ENCODE measurements at places on chromosomes 12 and 14. TPM values are rescaled to one million over a fixed set of nuclear protein-coding genes. Genes with fewer than 3 reads are reported as not detected.

- no peak for DNase-seq
Observed at GRCh38 chr14:32370714-32371113, 41.6 kb downstream of the AKAP6 start.

GRCh38 chr12:122927756-122928403 lies 32.0 kb upstream of the VPS37B start:
- no peak for DNase-seq

- no peak for DNase-seq
Observed at GRCh38 chr12:55732288-55732687, 3.5 kb upstream of the CD63 start.

DNA sequence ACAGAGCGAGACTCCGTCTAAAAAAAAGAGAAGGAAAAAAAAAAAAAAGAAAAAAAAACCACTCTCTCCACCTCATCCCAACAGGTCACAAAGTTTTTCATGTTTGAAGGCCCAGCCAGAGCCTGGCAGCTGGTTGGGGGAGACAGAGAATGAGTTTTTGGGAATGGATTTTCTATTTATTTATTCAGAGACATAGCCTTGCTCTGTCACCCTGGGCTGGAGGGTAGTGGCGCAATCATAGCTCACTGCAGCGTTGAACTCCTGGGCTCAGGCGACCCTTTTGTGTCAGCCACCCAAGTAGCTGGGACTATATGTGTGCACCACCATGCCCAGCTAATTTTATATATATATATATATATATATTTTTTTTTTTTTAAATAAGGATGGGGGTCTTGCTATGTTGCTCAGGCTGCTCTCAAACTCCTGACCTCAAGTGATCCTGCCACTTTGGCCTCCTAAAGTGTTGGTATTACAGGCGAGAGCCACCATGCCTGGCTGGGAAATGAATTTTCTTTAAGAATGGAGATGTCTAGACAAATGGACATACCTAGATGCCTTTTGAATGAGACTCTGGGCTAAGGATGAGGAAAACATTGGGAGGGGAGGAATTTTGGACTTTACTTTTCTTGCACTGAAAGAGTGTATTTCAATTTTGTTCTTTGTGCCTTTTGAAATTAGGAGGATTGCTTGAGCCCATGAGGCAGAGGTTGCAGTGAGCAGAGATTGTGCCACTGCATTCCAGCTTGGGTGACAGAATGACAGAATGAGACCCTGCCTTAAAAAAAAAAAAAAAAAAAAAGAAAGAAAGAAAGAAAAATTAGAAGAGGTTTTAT lies 16.9 kb upstream of the PPP1R1A start:
- no peak for DNase-seq

GRCh38 chr12:81639196-81639595 lies 120.0 kb downstream of the PPFIA2 start:
- DNase-seq, result no peak

- DNase-seq, result no peak
Observed at GRCh38 chr14:94379291-94380224, 8.8 kb downstream of the SERPINA1 start.

- DNase-seq, result no peak
Observed at GRCh38 chr14:53742233-53742620, 214.4 kb downstream of the BMP4 start.

DNA sequence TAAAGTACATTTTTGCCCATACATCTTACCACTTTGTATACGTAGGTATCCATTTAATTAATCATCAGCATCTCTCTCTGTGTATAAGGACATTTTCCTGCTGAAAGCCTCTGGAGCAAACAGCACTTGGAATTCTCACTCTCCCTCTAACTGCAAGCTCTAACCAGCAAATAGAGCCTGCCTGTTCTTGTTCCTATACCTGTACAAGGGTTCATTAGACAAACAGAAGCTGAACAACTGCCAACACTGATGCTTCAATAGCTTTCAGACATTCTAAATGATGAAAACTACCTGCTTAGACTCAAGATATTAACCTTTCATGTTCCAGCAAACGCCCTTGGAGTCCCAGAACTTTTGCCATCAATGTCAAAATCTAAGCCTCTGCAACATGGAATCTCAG lies 98.0 kb downstream of the KCNH5 start:
- no peak for DNase-seq

DNA sequence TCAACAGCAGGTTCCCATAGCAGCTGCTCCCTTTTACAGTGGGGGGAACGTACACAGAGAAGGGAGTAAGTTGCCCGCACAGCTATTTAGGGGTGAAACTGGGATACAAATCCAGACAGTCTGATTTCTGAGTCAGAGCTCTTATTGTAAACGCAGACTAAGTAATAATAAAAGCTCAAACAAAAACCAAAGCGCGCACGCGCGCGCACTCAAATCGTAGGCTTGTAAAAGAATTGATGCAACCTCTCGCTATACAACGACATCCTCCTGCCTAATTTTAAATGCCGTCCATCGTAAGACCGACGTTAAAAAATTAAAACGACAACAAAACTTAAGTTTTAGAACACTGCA lies 747 bp upstream of the DACT1 start:
- peak; percentile 65 for DNase-seq

DNA sequence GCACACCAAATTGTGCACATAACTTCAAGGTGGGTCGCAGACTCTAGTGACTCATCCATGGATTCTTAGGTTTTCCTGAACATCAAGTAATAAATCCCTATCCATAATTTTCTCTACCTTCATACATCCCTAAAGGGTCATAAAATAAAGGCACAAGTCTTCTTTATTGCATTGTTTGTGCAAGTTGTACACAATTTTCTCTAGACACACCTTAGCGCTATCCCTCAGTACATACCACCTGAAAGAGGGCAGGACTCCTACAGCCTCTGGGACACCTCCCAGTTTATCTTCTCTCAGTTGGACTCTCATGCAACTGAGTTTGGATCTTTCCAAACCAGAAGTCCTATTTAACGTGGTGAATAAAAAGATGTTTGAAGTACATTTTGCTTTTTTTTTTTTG lies 168.5 kb upstream of the BMP4 start:
- no peak for DNase-seq

DNA sequence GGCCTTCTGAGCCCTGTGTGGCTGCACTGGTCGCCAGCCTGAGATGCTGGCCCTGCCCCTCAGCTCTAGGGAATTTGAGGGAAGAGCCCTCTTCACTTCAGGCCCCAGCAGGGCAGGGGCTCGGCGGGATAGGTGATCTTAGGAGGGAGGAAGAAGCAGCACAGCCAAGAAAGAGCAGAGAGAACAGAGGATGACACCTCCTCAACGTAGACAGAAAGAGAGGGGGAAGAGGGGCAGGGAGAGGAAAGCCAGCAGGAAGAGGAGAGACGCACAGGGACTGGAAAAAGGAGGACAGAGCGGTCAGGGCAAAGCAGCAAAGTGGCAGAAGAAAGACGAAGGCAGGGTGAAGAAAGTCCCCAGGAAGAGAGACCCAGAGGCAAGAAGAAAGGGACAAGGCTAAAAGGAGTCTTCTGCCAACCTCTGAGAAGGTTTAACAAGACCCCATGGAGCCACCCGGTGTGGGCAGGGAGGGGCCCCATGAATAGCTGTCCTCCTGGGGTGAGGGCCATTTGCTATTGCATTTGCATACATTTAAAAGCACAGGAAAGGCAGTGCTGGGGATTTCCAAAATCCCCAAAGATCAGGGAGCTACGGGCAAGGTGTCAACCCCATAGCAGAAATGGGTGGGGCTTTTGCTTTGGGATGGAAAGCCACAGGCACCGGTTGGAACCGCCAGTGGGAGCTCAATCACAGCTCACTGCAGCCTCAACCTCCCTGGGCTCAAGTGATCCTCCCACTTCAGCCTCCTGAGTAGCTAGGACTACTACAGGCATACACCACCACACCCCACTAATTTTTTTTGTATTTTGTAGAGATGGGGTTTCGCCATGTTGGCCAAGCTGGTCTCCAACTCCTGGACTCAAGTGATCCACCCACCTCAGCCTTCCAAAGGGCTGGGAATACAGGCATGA lies 22.7 kb downstream of the CMKLR1 start:
- DNase-seq, result no peak

The KCNC2 gene
- not detected for total RNA-seq

The BICDL1 gene
- 13.4 TPM for total RNA-seq

The KLRC3 gene
- not detected for total RNA-seq

The SMCO3 gene
- 0.29 TPM for total RNA-seq

The COX8C gene
- not detected for total RNA-seq

All from left cardiac atrium (tissue), 4 donors.